ENCODE measurements at places on chromosomes 4 and X.
A peak's percentile ranks its signal among the peaks of the same experiment; 100 is the strongest.

DNA sequence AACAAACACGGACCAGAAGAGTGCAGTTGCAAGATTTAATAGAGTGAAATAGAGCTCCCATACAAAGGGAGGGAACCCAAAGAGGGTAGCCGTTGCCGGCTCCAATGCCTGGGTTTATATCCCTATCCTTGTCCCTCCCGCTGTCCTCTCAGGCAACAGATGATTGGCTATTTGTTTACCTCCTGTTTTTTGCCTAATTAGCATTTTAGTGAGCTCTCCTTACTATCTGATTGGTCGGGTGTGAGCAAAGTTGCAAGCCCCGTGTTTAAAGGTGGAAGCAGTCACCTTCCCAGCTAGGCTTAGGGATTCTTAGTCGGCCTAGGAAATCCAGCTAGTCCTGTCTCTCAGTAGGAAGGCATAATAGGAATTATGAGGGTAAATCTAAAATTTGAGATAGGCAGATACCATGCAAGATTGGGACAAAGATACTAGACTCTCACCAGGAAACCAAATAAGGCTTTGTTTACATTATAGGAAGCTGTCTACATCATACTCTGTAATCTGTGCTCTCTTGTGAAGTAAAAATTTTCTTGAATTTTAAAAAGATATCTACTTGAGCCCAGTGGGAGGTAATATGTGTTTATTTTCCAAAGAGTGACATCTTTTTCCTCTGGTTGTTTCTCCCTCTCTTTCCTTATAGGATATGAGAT lies 65.9 kb downstream of the ATP10D start:
- no peak for DNase-seq

DNA sequence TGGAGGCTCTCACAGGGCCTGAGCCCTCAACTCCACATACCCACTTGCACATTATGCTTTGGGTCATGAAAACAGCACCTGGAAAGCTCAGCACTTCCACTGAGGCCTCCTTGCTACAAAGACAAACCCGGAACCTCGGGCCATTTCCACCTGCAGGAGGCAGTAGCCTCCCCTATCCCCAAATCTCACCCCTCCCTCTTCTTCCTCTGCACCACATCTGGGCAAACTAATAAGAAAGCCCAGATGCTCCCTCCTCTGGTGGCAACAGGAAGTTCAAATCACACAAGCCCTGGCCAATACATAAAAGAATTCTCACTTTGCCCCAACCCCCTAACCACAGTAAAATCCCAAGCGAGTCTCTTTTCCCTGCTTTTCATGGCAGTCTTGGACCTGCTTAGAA lies 136.4 kb downstream of the MAPK10 start:
- DNase-seq, result no peak

GRCh38 chr4:146269228-146269653 lies 54.9 kb downstream of the REELD1 start:
- DNase-seq, result no peak

- no peak for DNase-seq
Measured at GRCh38 chrX:11540532-11541377, 125.0 kb downstream of the ARHGAP6 start.

- no peak for DNase-seq
Measured at GRCh38 chrX:2928191-2928582, 952 bp downstream of the ARSD start.

- DNase-seq, result no peak
Measured at GRCh38 chr4:168769416-168769815, 240.6 kb downstream of the CBR4 start.

- no peak for DNase-seq
Measured at GRCh38 chr4:119246177-119246733, 33.7 kb downstream of the USP53 start.

GRCh38 chr4:176002007-176002613 lies 63.5 kb upstream of the WDR17 start:
- DNase-seq, result peak; percentile 0

DNA sequence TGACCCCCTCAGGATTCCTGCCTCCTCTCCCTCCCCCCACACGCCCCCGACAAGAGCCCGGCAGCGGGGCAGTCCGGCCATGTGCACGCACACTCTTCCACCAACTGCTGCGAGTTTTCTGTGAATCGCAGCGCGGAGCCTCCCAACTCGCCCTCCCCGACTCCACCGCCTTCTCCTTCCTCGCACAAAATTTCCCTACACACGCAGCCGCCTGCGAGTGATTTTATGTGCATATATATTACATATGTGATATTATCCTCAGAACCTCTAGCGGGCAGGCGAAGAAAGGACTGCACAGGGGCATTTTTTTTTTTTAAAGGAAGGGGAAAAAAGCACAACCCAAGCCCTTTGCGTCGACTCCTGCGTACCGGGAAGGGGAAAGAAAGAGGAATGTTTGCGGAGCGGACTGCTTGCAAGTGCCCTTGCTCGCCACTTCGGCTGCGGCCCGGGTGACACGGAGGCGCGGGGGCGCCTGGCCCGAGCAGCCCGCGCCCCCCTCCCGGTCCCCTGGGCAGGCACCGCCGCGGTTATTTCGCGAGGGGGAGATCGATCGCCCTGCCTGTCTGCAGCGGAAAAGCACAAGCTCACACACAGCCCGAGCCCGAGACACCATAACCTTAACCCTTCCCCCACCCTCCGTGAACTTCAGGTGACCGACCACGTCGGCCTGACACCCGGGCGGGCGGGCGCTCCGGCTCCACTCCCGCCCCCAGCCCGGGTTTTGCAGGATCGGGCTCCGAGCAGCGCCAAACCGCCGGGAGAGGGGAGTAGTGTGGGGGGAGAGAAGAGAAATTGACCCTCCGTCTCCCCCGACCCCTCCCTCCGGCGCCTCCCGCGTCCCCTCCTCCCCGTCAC lies 2.3 kb downstream of the ZNF827 start:
- no peak for DNase-seq

- DNase-seq, result no peak
Measured at GRCh38 chr4:84931961-84932360, 34.5 kb downstream of the WDFY3 start.
